NCI-H1930 (cell line): ENCODE measurements at places on chromosomes 2 and 18.

GRCh38 chr2:70140791-70141211, 50.0 kb downstream of the C2orf42 start:
- DNase-seq = no peak

DNA sequence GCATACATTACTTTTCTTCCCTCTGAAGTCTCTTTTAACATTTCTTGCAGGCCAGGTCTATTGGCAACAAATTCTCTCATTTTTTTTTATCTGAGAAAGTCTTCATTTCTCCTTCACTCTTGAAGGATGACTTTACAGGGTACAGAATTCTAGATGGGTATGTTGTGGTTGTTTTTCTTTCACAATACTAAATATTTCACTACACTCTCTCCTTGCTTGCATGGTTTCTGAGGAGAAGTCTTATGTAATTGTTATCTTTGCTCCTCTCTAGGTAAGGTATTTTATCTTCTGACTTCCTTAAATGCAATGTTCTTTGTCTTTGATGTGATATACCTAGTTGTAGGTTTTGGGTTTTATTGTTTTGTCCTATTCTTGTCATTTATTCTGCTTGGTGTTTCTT, 371.1 kb downstream of the FIGN start:
- DNase-seq = no peak

DNA sequence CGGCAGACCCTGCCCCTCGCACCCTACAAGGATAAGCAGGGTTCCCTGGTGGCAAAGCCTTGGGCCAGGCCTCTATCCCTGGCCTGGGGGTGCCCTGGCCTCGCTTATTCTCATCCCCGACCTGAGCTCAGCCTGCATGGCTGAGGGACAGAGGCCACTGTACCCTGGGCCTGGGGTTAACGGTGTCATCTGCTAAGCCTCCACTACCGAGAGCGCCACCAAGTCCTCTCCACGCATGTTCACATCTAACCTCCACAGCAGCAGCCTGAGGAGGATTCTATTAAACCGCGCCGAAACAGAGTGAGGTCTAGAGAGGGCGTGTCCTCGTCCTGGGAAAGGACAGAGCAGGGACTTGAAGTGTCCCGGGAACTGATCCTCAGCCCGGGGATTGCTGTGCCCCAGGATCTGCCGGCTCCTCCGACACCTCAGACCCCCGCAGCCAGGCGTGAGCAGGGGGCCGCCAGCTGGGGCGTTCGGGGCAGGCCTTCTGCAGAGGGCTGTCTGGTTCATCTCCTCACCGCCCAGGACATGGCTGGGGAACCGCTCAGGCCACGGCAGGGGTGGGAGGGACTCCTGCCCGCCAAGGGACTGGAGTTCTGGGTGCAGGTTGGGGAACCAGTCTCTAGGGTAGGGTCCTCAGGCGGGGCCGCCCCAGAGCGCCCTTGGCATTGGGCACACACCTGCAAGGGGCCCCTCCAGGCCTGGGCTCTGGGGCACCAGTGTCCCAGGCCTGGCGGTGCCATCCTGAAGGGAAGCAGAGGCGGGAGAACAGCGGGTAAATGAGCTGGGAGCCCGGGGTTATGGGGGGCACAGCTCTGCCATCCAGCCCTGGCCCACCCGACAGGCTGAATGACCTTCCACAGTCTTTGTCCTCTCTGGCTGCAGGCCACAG, 68.0 kb upstream of the SMAD7 start:
- no peak for DNase-seq

DNA sequence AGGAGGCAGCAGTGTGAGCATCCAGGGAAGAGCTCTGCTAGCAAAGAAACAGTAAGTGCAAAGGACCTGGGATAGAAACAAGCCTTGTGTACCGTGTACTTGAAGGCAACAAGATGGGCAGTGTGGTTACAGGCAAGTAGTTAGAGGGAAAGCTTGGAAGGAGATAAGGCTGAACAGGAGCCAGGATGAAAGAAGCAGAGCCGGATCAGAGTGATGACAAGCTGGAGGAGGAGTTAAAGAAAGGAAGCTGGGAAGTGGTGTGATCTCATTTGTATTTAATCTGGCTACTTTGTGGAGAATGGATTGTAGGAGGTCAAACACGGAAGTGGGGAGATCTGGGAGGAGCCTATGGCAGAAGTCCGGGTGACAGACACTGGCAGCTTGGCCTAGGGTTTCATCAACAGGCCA, 44.7 kb upstream of the VPS54 start:
- DNase-seq = no peak
